ENCODE measurements at places on chromosomes 6 and 20.

DNA sequence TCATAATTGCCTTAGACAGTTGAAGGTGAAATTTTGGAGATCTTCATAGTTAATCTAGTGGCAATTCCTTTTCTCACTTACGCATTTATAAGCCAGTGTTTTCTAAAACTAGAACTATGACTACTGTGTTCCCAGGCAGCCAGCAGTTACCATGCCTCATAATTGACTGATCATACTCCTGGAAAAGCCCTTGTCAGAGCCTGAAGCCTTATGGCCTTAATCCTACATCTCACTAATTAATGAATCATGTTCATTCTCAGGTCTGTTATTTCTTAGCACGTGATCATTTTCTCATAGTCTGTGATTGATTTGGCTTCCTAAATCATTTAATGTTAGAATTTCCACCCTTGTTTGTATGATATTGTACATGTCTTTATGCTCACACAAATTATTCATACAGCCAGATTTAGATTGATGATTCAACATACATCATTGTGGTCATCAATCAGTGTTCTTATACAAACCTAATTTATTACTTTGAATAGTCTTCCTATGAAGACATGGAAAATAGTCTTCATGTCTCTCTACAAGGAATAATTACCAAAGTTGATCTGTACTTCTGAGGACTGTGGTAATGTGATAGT, 132.6 kb upstream of the ASCC3 start:
- no peak for DNase-seq

GRCh38 chr6:85010865-85011264, 246.5 kb upstream of the TBX18 start:
- no peak for DNase-seq

DNA sequence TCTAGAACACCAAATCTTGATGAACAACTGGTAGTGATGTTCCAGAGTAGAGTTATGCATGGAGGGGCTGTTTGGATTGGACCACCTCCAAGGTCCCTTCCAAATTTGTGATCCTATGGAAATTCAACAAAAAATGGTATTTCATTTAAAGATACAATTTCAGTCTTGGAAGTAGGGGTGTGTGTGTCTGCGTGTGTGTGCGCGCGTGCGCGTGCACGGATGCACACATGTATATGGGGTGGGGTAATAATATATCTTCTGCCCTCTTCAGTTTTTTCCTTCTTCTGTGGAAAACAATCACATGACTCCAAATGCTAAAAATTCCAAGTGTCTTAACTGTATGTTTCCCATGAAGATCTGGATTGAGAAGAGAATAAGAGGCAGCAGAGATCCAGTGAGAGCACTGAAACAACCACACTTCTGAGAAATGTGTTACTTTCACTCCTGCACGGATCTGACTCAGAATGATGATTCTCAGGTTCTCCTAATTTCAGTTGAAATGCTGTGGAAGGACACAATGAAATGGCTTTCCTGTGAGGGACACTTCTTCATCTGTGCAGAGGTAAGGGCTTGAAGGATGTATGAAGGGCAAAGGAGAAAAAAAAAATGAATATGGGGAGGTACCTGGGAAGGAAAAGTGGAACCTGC, 10.6 kb upstream of the IL17F start:
- DNase-seq = no peak

- no peak for DNase-seq
Observed at GRCh38 chr6:98203170-98203806, 631.1 kb upstream of the POU3F2 start.

- no peak for DNase-seq
Observed at GRCh38 chr6:43240950-43241349, 2.3 kb upstream of the TTBK1 start.

GRCh38 chr6:79005024-79005423, 73.0 kb downstream of the PHIP start:
- no peak for DNase-seq

DNA sequence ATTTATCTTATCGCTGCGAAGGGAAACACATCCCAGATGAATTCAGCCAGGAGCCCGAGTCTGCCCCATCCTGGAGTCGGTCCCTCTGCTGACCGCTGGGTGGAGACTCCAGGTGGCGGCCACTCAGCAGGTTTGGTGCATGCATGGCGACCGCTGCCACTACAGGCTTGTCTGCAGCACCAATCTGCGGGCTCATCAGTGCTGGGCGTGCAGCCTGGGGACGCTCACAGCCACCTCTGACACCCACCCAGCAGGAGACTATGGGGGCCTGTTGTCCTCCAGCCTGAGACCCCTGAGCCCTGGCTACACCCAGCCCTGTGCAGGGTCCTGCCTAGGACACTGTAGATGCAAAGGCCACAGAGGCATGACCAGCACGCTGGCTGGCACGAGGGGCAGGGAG, 40.5 kb upstream of the GATA5 start:
- DNase-seq = no peak

DNA sequence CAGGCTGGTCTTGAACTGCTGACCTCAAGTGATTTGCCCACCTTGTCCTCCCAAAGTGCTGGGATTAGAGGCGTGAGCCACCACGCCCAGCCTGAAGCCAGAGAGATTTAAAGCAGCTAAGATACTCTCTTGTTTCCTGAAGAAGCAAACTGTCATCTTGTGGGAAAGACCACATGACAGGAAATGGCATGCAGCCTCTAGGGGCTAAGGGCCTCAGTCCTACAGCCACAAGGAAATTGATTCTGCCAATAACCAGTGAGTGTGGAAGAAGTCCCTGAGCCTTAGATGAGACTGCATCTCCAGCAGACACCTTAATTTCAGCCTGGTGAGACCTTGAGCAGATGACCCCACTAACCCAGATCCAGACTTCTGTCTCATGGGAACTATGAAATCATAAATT, 40.9 kb downstream of the KIZ start:
- DNase-seq = no peak

Measured in stimulated activated CD8-positive, alpha-beta memory T cell treated with anti-CD3 and anti-CD28 coated beads, Interleukin-7, amount 100 ng/mL, for 1 hour (primary cell).